ENCODE measurements at places on chromosomes 3 and 15.

- DNase-seq = no peak
These were observed 14.6 kb downstream of the SLITRK3 start for GRCh38 chr3:165181556-165181955.

GRCh38 chr3:107392549-107393165 is 15.4 kb downstream of the CCDC54 start:
- no peak for DNase-seq

GRCh38 chr3:104785947-104786346 is 580.8 kb upstream of the ALCAM start:
- DNase-seq = no peak

DNA sequence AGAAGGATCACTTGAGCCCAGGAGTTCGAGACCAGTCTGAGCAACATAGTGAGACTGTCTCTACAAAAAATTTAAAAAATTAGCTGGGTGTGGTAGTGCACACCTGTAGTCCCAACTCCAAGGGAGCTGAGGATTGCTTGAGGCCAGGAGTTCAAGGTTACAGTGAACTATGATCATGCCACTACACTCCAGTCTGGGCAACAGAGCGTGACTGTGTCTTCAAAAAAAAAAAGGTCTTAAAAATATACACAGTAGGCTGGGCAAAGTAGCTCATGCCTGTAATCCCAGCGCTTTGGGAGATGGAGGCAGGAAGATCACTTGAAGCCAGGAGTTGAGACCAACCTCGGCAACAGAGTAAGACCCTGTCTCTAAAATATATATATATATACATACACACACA is 11.2 kb upstream of the CAMK1 start:
- no peak for DNase-seq

- no peak for DNase-seq
These were observed 39.0 kb upstream of the SLC25A26 start for GRCh38 chr3:66181764-66182163.

DNA sequence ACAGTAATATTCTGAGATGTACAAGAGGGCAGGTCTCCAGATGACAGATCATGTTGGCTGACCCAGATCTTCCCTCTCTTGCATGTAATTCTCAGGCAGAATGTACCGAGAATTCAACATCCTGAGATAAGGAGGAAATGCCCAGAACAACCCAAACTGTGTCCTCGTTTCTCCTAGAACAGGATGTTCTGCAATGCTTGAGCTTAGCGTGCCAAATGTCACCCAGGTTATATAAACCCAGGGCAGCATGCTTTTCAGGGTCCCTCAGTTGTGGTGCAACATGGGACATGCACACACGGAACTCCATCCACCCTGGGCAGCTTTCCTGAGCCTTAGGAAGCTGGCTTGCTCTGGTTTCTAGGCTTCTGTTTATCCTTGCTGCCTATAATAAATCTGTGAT is 102.1 kb upstream of the CMC1 start:
- no peak for DNase-seq

DNA sequence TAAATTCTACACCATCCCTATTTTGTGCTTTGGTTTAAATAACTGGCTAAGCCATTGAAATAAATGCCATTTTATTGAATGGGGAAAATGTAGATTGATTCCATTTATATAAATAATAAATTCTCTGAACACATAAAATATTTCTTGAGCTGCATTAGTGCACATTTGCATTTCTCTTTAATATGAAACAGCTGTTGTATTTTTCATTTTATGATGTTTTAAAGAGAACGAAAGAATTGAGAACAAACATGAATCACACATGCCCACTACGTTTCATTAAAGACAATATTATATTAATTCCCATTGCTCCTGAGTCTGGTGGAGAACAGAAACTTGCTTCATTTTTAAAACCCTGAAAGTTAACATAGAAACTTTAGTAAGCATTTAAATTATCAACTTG is 235.7 kb upstream of the CFAP20DC start:
- no peak for DNase-seq

- DNase-seq = peak; percentile 77
These were observed 534 bp downstream of the FRMD5 start for GRCh38 chr15:44194323-44195150.

DNA sequence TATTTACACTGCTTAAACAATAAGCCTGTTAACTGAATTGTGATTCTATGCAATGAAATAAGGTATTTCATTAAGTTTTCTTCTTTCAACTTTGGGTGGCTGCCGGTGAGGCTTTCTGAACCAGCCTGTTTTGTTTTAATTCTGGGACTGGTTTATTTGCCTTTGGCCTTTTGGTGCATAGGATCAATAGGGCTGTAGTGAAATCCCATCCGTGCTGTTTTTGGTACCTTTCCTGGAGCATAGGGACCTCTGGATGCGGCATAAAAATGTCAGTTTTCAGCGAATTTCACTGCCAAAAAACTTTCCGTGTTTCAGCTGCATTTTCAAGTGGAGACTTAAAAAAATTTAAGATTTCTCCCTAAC is 514 bp downstream of the PLS1 start:
- DNase-seq = no peak

DNA sequence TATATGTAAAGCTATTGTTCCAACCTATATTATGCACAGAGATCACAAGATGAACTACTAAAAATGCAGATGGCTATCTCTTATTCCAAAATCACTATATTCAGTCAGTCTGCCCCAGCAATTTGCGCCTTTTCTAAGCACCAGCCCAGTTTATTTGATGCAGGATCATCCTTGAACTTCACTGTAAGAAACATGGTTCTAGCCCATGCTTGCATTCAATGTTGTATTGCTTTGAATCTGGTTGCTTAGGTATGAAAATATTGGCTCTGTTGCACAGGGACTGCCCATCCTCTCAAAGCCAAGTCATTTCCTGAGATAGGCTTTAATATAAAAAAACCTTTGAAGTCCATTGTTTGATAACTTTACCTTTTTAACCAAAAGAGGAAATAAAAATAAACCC is 170.5 kb upstream of the LRIG1 start:
- no peak for DNase-seq

DNA sequence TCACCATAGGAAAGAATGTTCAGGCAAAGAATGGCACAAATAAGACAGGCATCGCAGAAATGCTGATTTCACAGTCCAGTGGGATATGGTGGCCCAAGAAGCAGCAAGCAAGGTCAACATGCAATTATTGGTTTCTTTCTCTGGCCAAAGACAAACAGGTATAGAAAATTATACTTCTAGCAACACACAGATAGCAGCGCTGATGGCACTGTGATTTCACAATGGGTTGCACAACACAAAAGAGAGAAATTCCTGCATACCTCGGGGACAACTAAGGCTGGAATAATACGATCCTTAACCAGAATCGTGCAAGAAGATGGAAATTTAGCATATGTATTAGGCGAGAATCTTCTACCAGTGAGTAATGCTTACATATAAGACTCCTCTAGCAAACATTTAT is 76.3 kb upstream of the NR2F2 start:
- DNase-seq = no peak

- no peak for DNase-seq
These were observed 86.2 kb downstream of the TBC1D5 start for GRCh38 chr3:17656264-17656663.

GRCh38 chr3:143849854-143850549 is 1.7 kb upstream of the SLC9A9 start:
- no peak for DNase-seq

All from activated effector memory CD4-positive, alpha-beta T cell treated with anti-CD3 and anti-CD28 coated beads, Interleukin-2, amount 50 U/mL, for 16 hours (primary cell).